ENCODE measurements at places on chromosomes 1 and 21.

GRCh38 chr1:8409106-8409505 lies 91.2 kb downstream of the SLC45A1 start:
- DNase-seq = no peak

- DNase-seq = no peak
These were observed 73.4 kb downstream of the GALNT2 start for GRCh38 chr1:230140221-230141020.

GRCh38 chr1:106880226-106880625 lies 176.2 kb upstream of the PRMT6 start:
- no peak for DNase-seq

- no peak for DNase-seq
These were observed 236.4 kb upstream of the BEND5 start for GRCh38 chr1:49013079-49013478.

DNA sequence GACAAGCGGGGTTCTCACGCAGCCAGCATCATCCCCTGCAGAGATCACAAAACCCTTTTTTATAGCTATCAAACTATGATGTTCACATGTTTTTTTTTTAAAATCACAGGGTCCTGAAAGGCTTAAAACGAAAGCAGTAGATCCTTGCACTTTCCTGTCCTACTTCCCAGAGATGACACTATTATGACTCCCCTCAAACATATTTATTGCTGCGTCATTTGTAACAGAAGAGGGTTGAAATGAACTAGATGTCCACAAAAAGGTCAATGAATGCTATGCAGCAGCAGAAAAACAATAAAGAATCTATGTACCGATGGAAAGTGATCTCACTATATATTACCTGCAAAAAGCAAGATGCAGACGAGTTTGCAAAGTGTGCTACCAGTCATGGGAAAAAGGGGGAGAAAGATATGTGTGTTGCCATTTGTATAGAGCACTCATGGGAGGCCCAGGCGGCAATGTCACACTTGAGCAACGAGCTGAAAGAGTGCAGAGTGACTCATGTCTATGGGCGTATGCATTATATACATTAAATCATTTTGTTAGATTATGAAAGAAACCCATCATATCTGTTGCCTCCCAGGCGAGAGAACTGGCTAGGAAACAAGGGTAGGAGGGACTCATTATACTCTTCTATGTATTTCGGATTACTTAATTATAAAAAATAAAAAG lies 68.9 kb upstream of the PARP1 start:
- DNase-seq = no peak

- no peak for DNase-seq
These were observed 49.8 kb upstream of the IFNLR1 start for GRCh38 chr1:24236789-24237371.

DNA sequence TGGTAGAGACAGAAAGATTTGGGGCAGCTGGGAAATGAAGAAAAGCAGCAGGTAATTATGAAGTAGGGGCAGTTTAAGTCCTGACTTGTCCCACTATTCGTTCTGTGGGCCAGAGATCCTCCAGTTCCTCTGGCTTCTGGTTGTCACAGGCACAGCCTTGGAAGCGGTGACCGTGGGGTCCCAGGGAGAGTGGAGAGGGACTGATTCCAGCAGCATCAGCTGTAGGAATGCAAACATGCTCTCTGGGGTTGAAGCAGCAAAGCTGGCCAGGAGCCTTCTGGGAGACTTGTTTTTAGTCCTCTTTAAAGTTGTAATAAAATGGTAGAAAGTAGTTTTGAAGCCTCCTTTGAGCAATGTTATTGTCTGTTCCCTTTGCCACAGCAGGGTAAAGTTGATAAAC lies 488.0 kb downstream of the LMO4 start:
- no peak for DNase-seq

- DNase-seq = no peak
These were observed 36.4 kb downstream of the TTC39A start for GRCh38 chr1:51293898-51294515.

GRCh38 chr1:152110365-152110859 lies 4.8 kb downstream of the TCHH start:
- no peak for DNase-seq

GRCh38 chr1:233677690-233678354 lies 63.9 kb downstream of the KCNK1 start:
- DNase-seq = no peak

DNA sequence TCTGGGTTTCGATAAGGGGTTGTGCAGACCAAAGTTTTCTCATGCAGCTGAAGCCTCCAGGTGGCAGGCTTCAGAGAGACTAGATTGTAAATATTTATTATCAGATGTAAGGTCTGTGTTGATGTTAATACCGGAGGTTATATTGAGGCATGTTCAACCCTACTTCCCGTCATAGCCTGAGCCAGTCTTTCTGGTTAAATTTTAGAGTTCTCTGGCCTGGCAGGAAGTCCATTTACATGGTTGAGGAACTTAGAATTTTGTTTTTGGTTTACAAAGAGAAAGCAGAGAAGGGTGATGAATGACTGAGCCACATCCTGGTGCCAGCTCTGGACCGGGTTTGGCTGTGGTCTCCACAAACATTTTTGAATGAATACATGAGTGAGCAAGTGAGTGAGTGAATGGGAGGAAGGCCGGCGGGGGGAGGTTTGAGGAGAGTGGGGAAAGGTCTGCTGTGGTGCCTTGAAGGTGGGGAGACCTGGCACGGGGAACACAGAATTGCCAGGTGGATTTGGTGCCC lies 218.5 kb downstream of the DISC1 start:
- DNase-seq = no peak

- no peak for DNase-seq
These were observed 62.3 kb downstream of the ST6GALNAC3 start for GRCh38 chr1:76136894-76137293.

DNA sequence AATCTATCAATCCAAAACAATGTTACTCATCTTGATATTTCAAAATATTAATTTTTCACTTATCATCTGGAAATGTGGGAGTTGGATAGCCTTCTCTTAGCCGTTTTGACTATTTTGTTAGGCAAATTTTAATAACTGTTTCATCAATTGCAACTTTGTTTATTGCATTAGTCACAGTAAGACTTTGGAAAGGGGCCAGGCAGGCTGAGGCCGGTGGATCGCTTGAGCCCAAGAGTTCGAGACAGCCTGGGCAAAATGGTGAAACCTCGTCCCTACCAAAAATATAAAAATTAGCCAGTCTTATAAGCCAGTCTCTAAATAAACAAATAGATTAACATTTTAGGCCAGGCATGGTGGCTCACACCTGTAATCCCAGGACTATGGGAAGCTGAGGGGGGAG lies 113.0 kb upstream of the NR5A2 start:
- DNase-seq = no peak

DNA sequence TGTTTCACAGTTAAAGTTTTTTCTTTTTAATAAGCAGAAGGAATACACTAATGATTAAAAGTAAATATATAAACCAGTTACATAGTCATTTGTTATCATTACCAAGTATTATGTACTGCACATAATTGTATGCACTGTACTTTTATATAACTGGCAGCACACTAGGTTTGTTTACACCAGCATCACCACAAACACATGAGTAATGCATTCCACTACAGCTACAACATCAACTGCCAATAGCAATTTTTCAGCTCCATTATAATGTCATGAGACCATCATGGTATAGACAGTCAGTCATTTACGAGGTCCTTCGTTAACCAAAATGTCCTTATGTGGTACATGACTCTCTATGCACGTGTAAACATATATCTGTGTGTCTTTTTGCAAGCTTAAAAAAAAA lies 35.2 kb downstream of the SCYL3 start:
- DNase-seq = no peak

DNA sequence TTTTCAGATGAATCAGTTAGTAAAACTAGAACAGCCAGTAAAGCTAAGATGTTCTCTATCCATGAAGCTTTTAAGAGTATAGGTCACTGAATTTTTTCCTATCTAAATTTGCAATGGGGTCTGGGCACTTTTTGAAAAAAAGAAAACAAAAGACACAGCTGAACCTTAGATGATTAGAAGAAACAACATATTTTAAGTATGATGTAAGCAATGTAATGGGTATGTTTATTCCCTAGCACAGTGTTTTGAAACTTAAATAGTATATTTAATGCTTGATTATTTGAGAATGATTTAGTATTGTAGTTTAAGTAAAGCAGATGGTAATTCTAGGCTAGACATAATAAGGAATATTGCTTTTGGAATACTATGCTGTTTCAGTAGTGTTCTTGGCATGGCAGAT lies 36.2 kb downstream of the KCTD3 start:
- DNase-seq = no peak

DNA sequence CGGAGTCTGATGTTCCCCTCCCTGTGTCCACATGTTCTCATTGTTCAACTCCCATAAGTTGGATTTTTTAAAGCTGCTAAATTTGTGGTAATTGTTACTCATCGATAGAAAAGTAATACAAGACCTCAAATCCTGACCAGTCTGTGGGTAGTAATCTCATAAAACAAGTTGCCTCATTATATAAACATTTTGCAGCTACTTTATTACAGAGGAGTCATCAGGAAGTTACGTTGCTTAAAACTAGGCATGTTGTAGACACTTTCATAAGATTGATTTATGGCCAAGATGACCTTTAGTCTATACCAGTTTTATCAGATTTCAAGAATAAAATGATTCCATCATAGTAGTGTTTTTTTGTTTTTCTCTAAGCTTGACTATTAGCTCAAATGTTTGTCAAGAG lies 208.8 kb downstream of the GIPC2 start:
- DNase-seq = no peak

GRCh38 chr1:170927955-170928840 lies 7.1 kb upstream of the MROH9 start:
- no peak for DNase-seq

GRCh38 chr1:80673935-80674597 lies 1126.7 kb upstream of the ADGRL2 start:
- DNase-seq = no peak

DNA sequence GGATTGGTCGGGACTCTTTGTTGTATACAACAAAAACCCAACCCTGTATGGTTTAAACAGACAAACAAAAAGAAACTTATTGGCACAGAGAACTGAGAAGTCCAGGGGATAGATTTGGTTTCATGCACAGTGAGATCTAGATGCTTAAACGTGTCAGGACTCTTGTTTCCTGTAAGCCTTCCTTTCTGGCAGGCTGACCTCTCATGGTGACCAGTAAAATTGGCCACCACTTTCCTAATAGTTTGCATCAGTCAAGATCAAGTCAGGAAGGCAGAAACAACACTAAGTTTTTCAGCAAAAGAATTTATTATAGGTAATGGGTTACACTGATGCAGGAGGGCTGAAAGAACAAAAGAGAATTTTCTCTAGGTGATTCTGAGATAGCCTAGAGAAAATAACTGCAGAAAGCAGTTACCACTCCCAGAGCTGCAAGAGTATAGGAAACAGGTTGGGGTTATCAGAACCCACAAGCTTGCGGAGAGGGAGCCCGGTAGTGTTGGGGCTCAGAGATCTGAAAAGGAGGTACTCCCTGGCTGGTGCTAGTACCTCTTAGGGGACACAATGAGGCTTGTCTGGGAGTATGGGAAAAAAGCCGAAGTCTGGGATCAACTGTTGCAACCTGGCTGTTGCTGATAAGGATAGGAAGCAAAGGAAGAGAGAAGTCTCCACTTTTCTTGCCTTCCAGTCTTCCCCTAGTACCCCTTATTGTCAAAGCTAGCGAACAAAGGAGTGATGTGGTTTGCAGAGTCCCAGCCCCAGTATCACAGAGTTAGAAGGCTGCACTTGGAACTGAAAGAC lies 21.4 kb downstream of the CITED4 start:
- DNase-seq = no peak

GRCh38 chr1:151565502-151566189 lies 25.5 kb downstream of the TUFT1 start:
- no peak for DNase-seq

DNA sequence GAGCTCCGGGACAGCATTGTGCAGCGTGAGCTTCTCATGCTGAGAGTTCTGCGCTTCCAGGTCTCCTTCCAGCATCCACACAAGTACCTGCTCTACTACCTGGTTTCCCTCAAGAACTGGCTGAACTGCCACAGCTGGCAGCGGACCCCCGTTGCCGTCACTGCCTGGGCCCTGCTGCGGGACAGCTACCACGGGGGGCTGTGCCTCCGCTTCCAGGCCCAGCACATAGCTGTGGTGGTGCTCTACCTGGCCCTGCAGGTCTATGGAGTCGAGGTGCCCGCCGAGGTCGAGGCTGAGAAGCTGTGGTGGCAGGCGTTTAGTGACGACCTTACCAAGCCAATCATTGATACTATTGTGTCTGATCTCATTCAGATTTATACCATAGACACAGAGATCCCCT lies 186.4 kb downstream of the NR5A2 start:
- DNase-seq = no peak

GRCh38 chr1:91889717-91890459 lies 3.9 kb upstream of the TGFBR3 start:
- no peak for DNase-seq

GRCh38 chr1:107669996-107670395 lies 295.0 kb downstream of the VAV3 start:
- no peak for DNase-seq

DNA sequence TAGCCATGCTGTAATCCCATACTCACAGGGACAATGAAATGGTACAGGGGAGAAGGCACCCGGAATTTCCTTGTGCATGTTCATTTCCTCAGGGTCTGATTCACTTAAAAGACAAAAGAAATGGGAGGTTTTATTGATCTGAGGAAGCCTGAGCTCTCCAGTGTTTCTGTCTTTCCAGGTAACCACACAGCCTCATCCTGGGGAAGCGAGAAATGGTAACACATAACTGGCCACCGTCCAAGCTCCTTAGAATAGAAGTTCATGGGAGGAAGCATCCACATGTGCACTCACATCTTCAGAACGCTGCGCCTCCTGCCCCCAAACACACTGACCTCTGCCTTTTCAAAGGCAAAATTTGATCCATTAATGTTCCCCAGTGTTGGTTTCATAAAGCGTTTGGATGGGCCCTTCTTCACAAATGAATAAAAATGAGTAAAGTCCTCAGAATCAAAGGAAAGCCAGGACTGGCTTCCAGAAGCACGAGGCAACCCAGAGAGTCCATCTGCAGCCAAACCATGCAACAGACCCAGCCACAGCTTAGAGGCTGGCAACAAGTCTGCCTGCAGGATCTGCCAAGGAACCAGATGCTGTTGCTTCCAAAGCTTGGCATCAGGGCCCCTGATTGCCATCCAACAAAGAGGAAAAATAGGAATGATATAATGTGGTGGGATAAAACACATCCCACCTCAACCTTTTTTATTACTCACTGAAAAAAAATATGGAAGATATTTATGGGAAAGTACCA lies 120.3 kb downstream of the ZBTB18 start:
- no peak for DNase-seq
